Fibroblast of the conjunctiva (primary cell): ENCODE measurements at places on chromosomes 3 and 15.
A peak's percentile ranks its signal among the peaks of the same experiment; 100 is the strongest.

- DNase-seq = no peak
These were observed 4.6 kb downstream of the ERICH6 start for GRCh38 chr3:150699068-150699639.

- no peak for DNase-seq
These were observed 911 bp upstream of the AZI2 start for GRCh38 chr3:28349469-28350000.

DNA sequence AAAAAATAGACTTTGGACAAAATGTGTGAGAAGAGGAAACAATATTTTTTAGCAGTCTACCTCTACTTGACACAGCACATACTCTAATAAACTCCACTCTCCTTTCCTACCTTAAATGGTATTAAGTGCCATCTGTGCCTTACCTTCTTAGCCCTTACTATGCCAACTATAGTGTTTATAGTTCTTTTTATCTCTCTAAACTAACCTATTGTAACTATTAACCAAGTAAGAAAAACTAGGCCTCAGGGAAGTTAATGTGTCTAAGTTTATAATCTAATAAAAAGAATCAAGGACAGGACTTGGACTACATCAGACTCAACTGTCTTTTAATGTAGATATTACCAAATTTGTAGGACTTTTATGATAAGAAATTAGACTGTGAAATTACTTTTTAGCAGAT, 251.7 kb upstream of the ROBO2 start:
- no peak for DNase-seq

DNA sequence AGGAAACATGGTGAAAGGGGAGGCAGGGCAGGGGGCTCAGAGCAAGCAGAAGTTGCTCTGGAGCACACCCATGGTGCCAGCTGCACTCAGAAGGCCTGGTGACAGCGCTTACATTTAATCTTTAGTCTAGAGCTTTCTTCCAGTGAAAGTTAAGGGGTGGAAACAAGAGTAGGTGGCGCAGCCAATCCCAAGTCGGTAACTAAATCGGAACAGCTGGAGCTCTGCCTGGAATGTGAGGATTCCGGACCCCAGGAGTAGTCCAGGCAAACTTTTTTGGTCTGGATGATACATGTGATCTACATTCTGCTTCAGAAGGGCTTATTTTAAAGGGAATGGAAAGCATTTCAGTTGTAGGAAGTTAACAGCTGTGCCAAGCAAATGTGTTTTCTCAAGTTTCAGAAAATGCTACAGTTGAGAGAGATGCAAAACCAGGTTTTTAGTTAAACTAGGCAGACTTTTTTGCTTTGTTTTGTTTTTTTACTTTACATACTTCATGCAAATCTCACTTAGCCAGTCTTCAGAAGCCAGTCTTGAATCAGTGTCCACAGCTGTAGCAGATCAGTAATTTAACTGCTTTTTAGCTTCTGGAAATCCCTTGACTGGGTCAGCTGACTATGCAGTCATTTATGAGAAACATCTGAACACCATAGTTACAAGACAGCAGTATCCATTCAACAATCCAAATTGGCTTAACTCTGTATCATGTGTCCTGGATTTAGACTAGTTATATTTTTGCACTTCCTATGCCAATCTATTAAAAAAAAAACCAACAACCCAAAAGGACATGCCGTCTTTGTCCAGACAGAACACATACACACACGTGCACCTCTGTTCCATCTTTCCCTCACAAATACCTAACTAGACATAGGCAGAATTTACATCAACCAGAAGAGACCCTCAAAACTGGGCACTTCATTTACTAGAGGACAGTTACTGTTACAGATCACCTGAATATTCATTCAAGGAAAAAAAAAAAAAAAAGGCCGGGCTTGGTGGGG, 33.2 kb downstream of the ZNF106 start:
- peak; percentile 97 for DNase-seq

- no peak for DNase-seq
These were observed 86.3 kb downstream of the IGF1R start for GRCh38 chr15:98734466-98735199.

- no peak for DNase-seq
These were observed 10.1 kb downstream of the MCM2 start for GRCh38 chr3:127608362-127608718.

DNA sequence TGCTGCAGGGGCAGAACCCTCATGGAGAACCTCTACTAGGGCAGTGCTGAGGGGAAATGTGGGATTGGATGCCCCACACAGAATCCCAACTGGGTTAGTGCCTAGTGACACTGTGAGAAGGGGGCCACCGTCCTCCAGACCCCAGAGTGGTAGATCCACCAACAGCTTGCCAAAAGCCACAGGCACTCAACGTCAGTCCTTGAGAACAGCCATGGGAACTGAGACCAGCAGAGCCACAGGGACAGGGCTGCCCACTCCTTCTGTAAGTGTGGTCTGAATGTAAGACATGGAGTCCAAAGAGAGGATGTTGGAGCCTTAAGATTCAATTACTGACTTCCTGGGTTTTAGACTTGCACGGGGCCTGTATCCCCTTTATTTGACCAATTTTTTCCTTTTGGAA, 1451.5 kb downstream of the SI start:
- no peak for DNase-seq

- no peak for DNase-seq
These were observed 14.1 kb downstream of the CTSH start for GRCh38 chr15:78930577-78931388.

DNA sequence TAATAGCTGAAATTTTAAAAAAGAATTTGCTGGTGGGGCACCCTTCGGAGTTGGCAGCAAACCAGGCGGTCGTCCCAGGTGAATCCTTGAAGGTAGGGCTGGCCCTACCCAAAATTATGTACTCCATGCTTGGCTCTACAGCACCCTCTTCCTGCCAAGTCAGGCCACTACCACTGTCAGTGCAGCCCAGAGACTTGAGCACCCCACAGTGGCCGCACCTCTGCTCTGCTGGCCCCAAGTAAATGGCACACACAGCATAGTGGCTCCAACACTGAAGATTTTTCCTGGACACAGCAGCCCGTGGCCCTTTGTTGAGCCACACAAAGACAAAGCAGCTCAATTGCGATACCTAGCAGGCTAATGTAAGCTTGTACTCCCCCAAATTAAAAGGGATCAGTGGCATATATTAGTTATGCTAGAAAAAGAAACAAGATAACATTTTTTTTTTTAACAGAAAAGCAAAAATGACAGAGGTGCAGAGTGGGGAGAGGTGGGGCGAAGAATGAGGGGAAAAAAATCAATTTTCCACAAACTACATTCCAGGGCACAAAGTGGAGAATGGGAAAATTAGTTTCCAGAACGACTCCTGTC, 250.5 kb downstream of the UACA start:
- DNase-seq = peak; percentile 13

GRCh38 chr3:193190146-193190786, 50.8 kb upstream of the PLAAT1 start:
- no peak for DNase-seq

DNA sequence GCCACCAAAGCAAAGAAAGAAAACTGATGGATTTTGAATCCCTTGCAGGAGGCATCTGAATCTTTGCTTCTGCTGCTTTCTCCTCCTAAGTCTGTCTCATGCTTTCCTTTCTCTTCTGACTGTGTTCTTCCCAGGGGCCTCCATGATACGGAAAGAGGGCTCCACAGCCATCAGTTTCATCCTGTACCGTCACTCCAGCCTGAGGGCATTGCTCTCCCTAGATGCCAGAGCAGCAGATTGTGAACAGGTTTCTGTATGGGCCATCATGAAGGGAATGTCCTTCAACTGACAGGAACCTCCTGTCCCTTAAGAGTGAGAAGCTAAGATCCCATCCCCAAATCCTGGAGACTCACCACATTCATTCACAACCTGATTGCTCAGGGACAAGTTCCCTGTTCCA, 59.2 kb downstream of the KBTBD12 start:
- DNase-seq = no peak

GRCh38 chr3:97896547-97896946, 74.7 kb downstream of the CRYBG3 start:
- DNase-seq = no peak

DNA sequence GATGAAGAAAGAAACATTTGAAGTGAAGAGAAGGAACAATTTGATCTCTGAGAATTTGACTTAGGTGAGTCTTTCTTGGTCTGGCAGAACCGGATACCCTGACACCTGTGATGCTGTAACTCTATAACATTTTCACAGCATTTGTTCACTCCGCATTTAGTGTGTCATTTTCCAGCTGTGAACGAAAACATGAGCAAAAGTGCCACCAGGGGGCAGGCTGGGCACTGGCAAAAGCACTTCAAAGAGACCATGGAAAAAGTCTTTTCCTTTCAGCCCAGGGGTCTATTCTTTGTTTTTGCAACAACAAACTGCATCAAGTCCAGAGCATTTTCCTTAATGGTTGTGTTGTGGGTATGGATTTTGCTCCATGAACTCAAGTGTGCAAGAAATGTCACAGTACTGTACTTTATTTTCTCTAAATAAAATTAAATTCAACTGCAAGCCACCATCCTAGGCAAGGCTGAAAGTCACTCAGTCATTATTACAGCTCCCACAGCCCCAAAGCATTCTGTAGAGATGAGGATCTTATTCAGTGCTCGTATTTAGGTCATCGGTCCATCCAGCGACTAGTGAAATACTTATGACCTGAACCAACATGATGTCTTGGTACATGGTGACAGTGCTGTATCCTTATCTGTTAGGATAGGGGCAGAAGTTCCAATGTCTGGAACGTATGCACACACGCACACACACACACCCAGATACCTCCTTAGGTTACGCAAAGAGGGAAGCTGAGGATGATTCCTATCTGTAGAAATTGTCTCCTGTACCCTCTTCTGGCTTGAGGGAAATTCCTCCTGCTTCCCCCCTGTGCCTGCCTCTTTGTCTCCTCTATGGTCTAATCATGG, 125.5 kb downstream of the GADL1 start:
- peak; percentile 55 for DNase-seq

DNA sequence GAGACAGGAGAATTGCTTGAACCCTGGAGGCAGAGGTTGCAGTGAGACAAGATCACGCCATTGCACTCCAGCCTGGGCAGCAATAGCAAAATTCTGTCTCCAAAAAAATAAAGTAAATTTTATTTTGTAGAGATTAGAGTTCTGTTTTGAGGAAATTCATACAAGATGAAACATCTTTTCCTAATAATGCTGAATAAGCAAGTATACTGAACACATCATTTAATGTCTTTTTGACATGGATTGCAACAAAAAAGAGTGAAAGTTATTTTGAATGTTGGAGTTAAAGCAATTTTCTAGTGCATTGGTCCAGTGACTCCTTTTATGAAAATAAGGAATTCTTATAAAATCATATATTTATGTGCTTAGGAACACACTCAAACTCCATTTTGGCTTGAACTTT, 20.5 kb downstream of the LCTL start:
- DNase-seq = no peak

DNA sequence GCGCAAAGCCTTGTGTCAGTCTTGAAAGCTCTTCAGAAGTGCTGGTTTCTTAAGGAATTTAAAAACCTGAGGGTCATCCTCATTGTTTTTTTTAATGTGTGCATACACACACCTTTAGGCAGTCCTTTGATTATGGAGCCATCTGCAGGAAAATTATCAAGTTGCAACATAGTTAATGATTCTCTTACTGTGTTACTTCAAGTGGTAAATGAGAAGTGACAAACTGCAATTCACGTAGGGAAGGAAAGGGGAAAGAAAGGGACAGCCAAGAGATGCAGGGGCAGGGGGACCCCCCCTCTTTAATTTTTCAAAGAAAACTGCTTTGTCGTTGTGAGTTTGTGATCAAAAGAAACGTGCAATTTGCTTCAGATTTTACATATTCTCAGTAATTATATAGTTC, 162.4 kb upstream of the CGNL1 start:
- peak; percentile 43 for DNase-seq

- DNase-seq = peak; percentile 97
These were observed 9.6 kb downstream of the EMC3 start for GRCh38 chr3:9976721-9977709.

DNA sequence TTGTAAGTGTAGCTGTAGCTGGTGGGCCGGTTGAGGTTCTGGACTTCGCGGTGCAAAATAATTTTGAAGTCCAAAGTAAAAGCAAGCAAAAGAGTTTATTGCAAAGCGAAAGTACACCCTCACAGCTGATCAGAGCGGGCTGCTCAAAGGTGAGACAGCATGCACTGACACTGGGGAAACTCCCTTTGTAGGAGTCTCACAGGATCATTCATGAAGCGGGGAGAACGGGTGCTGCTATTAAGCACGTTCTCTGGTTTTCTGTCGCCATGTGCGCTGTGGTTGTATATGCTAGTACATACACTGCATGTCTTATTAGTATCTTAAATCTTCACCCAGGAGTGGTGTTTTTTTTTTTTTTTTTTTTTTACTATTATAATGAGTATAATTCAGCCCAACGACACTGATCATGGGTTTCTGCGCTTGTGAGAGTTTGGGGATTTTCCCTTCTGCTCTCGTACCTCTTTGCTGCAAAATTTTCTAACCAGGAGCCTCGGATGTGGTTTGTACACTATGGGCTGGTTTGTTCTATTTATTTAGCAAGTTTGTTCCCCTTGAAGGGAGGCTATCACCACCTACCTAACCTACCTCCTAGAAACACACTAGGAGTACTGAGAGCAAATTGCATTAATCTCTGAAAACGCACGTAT, 1.4 kb upstream of the AP4E1 start:
- no peak for DNase-seq

GRCh38 chr15:76575274-76575673, 238.7 kb downstream of the ISL2 start:
- DNase-seq = no peak

DNA sequence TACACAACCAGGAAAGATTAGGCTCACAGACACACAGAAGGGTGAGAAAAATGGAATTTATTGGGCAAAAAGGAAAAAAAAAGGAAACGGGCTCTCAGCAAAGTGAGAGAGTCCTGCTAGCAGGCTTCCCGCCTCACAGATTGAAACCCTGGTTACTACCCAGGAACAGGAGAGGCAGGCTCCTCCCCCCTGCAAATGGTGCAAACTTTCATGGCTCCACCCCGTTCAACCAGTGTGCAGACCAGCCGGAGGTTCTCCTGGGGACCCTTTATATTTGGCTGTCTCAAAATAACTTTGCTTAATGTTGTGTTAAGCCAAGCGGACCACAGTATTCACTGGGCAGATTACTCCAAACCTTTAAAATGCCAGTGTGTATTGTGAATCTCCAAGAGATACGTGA, 40.3 kb downstream of the IL1RAP start:
- no peak for DNase-seq

DNA sequence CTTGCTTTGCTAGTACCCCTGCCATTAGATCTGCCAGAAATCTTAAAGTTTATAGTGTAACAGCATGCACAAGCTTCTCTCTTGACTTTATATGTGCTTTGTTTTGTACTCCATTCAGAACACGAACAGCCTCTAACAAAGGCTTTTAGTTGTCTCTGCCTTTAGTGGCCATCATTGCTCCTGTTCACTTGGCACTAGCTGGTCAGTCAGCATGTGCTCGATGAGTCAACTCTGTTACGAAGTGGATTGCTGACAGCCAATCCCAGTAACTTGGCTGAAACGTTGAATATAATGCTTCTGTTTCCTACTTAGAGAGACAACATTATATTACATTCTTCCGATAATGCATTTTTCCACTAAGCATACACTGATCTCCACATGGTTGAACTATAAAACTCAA, 349.2 kb downstream of the NAALADL2 start:
- no peak for DNase-seq
